T-helper 2 cell treated with Interferon-gamma antibody and Interleukin-4, amounts not matched to agents 100 ng/mL and 5 ng/mL, for 36 hours (primary cell): ENCODE measurements at places on chromosomes 16 and 17. TPM values are rescaled to one million over a fixed set of nuclear protein-coding genes. Genes with fewer than 3 reads are reported as not detected.

Gene PRSS8
- 0.18 TPM in 1 of 2 replicates, not detected in the other for total RNA-seq

Gene SEPTIN1
- 320 and 326 TPM in 2 replicates for total RNA-seq

Gene TOX3
- not detected in 2 replicates for total RNA-seq

Gene EXOC7
- 132 and 137 TPM in 2 replicates for total RNA-seq

Gene TEX14
- 0.23 and 0.52 TPM in 2 replicates for total RNA-seq

Gene KRT15
- total RNA-seq = not detected in 2 replicates

Gene KRT36
- total RNA-seq = not detected in 2 replicates

Gene DOC2A
- total RNA-seq = 0.25 TPM in 1 of 2 replicates, not detected in the other

Gene ACAP1
- total RNA-seq = 580 and 590 TPM in 2 replicates

Gene KRTAP9-2
- total RNA-seq = not detected in 2 replicates

Gene HOXB13
- not detected in 2 replicates for total RNA-seq

Gene POLG2
- total RNA-seq = 32.3 and 34.3 TPM in 2 replicates

Gene PRKCB
- 71.8 and 71.9 TPM in 2 replicates for total RNA-seq

Gene CEP295NL
- total RNA-seq = not detected in 2 replicates

Gene OR1A1
- 0.07 TPM in 1 of 2 replicates, not detected in the other for total RNA-seq

Gene HIC1
- total RNA-seq = 65.7 and 66.8 TPM in 2 replicates

Gene TBC1D3G
- total RNA-seq = not detected in 2 replicates

Gene CCL7
- total RNA-seq = not detected in 2 replicates

Gene ERCC4
- 12.6 and 14.4 TPM in 2 replicates for total RNA-seq

Gene RCVRN
- total RNA-seq = not detected in 2 replicates

Gene C16orf96
- total RNA-seq = 0.05 and 0.16 TPM in 2 replicates

Gene TEKT1
- total RNA-seq = not detected in 2 replicates

Gene RAB37
- 91.3 and 93.8 TPM in 2 replicates for total RNA-seq

Gene USP43
- 0.14 TPM in 1 of 2 replicates, not detected in the other for total RNA-seq

Gene ETV4
- total RNA-seq = 1.2 and 1.3 TPM in 2 replicates

Gene PPY
- not detected in 2 replicates for total RNA-seq

Gene ITGAL
- 527 and 528 TPM in 2 replicates for total RNA-seq

Gene SPATA22
- total RNA-seq = not detected in 2 replicates
